ENCODE measurements at places on chromosomes 3 and 15.
A peak's percentile ranks its signal among the peaks of the same experiment; 100 is the strongest.

DNA sequence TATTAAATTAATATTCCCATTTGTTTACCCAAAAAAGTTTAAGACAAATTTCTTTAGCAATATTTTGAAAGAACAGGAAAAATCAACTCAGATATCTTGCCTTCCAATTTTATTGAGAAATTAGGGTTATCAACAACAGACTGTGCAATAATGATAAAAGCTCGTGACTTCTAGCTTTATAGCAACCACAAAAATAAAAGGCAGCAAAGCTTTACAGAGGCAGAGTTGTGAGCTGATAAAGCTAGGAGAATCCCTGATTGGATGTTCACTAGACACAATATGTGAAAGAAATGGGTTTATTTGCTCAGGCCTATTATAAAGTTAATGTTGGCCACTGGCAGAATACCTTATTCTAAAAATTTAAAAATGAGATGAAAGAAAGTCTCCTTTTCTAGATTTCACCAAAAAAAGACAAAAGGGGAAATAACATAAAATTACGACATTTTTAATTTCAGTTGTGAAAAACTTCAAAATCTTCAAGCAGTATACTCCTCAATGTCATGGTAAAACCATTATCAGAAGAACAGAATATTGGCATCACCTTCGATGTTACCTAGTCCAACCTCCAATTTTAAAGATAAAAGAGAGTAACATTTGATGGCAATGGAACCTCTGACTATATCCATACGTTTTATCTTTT, 2.8 kb downstream of the VPS13C start:
- no peak for DNase-seq

DNA sequence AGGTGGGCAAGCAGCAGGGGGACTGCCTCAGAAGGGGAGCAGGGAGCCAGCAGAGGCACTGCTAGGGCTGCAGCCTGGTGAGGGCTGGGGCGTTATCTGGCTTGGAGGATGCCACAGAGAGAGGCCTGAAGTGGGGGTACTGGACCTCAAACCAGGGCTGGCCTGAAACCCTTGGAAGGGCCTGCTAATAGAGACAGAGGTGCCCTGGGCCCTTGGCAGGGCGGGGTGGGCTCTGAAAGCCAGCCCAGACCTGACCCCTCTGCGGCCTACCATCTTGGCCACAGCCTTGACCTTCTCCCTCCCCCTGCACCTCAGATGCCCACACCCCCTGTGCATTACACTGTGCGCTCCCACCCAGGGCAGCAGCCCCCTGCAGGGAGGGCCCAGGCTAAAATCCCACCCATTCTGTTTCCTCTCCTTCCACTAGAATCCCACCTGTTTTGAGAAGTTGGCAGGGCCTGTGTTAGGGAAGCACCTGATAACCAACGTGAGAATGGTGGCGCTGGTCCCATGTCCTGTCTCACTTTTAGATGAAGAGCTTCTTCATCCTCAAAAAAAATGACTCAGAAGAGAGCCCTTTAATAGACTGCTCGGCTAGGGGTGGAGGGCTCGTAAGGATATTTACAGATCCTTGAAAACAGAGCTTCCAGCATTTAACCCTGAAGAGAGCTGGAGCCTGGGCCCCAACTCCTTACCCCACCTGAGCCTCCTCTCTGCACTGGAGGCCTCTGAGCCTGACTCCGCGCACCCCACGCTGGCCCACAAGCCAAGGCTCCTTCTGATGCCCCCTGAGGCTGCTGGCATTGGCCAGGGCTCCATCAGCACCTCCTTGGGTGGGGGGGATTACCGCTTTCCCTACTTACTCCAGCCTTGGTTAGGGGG, 29.8 kb downstream of the LOXL1 start:
- no peak for DNase-seq

DNA sequence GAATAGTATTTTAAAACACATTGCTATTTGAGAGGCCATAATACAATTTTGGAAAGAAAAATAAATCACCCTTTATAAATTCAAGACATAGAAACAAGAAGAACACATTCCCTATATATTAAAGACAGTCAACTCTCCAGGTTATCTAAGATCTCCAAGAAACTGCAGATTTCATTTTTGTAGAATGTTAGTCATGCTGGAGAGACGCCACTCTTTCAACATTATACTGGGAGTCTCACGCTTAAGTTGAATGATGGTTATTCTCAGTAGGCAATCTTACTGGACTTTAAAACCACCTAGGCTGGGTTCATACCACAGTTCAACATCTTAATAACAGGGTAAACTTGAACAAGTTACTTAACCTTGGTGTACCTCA, 3.6 kb upstream of the CHRM5 start:
- DNase-seq: no peak

DNA sequence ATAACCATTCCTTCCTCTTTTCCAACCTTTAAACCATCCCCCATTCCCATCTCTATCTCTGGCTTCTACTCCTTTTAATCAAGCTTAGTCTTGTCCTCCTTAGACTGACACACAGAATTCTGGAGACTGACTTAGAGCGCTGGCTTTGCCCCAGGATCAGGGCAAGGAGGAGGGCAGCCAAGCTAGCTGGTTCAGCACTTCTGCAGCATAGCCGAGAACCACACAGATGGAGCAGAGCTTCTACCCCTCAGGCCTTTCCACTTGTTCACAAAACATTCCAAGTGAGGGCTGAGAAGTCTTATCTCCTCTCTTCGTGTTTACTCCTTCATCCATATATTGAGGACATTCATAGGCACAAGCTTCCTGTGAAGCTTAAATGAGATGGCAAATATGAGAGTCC, 246.5 kb upstream of the PEX5L start:
- no peak for DNase-seq

GRCh38 chr3:28916713-28917499, 364.0 kb upstream of the RBMS3 start:
- DNase-seq: no peak

- DNase-seq: no peak
Observed at GRCh38 chr3:107133891-107134290, 243.3 kb upstream of the CCDC54 start.

GRCh38 chr3:133328373-133328772, 71.5 kb upstream of the BFSP2 start:
- DNase-seq: no peak

DNA sequence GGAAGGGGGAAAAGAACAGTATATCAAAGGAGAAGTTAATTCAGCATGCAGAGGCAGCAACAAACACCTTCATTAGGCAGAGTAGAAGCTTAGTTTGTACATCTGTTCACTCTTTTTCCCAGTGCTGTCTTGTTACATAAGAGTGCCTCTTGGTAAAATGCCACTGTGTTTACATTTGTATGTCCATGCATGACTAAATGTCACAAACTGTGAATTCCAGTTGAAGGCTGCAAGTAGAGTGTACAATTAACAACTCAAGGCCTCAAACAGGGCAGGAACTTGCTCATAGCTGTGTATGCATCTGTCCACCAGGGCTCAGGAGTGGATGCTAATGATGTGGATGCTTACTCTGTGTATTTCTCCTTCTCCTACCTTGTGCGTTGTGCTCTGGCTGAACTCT, 214.2 kb upstream of the TPM1 start:
- DNase-seq: no peak

DNA sequence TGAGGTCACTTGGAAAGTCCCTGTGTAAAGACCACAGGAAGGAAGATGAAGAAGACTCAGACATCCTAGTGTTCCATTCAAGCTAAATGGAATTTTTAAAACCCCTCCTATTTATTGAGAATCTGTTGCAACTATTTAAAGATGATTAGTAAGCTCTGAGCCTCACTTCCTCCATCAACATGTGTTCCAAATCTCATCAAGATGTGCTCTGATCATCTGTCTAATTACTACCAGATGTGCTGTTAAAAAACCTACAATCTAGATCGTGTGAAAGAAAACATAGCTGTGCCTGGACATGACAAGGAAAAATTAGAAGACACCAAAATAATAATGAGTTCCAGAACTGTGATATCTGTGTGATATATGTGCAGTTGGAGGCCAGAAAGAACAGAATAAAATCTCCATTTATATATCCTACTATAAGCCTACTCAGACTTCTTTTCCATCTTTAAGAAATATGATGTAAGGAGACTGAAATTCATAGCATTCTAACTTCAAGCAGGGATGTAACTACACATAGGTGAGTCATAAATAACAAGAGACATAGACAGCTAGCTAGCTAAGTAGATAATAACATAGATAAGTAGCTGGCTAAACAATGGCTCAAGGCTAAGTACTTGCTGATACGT, 7.8 kb downstream of the XPC start:
- DNase-seq: no peak

DNA sequence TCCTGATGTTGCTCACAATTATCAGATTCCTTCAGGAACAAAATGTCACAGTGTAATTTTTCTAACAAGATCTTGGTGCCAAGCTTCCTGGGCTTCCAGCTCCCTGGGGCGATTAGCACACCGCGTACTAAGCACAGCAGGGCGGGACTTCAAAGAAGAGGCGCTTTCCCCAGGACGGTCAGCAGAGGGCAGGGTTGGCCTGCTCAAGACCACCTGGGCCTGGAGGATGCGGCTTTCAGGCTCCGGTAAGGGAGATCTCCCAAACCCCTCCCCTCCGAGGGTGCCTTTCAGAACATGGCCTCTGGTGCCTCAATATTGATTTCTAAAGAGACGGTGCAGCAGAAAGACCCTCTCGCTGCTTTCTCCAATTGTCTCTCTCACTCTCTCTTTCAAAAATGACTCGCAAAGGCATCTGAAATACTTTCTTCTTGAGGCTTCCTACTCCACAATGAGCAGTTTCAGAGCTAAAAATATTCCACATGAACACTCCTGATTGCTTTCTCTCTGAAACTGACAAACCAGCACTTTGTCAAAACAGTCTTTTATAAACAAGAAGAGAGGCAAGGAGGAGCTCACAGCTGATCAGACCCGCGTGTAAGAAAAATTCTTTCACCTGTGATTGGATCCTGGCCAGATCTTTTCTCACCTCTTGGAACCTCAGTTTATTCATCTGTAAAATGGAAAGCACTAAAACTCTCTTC, 154.0 kb downstream of the ADAMTS9 start:
- DNase-seq: no peak

DNA sequence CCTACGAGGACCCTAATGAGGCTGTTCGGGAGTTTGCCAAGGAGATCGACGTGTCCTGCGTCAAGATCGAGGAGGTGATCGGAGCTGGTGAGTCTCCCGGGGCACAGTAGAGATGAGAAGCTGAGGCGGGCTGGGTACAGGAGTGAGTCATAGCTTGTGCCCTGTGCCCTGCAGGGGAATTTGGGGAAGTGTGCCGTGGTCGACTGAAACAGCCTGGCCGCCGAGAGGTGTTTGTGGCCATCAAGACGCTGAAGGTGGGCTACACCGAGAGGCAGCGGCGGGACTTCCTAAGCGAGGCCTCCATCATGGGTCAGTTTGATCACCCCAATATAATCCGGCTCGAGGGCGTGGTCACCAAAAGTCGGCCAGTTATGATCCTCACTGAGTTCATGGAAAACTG, 17.9 kb downstream of the EPHB3 start:
- no peak for DNase-seq

GRCh38 chr15:36430726-36431265, 148.6 kb upstream of the CDIN1 start:
- no peak for DNase-seq

DNA sequence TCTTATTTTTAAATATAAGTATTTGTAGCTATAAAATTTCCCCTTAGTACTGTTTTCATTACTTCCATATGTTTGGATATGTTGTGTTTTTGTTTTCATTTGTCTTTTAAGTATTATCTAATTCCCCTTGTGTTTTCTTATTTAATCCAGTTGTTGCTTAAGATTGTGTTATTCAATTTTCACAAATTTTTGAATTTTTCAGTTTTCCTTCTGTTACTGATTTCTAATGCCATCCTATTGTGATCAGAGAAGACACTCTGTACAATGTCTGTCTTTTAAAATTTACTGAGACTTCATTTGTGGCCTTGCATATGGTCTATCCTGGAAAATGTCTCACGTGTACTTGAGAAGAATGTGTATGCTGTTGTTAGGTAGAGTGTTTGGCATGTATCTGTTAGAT, 795.6 kb upstream of the CFAP20DC start:
- DNase-seq: no peak

GRCh38 chr3:186775999-186776398, 7.4 kb upstream of the EIF4A2 start:
- DNase-seq: no peak

- no peak for DNase-seq
Observed at GRCh38 chr3:135325096-135325495, 530.0 kb downstream of the EPHB1 start.

DNA sequence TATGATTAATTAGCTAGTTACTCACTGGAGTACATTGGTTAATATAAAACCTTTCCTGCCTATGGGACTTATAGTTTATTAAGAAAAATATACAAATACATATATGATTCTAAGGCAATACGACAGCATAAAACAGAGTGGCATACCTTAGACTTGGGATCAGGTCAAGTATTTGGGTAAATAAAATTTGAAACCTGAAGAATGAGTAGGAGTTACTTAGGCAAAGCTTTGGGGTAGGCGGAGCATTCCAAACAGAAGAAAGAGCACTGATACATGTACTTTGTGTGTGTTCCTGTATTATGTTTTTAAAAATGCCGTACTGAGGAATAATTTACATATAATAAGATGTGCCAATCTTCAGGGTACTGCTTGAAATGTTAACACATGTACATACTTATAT, 15.1 kb downstream of the ZPLD1 start:
- no peak for DNase-seq

- DNase-seq: no peak
Observed at GRCh38 chr3:38137615-38138348, 679 bp upstream of the MYD88 start.

DNA sequence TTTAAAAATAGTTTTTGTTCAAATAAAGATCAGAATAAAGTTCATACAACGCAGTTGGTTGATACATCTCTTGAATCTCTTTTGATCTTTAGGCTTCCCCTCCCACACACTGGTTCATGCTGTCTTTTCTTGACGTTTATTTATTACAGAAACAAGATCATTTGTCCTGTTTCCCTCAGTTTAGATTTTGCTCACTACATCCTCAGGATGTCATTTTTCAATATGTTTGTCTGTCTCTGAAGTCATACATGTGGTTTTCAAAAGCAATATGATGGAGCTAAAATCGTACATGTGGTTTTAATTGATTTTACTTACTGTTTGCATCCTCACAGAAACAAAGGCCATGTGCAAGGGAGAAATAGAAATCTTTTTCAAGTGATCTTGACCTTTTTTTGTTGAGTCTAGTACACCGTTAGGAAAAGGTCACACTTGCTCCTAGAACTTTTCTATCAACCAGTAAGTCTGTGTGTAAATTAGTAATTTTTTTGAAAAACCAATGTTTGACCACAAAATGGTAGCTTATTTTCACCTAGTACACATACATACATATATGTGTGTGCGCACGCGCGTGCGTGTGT, 63.7 kb upstream of the SENP5 start:
- no peak for DNase-seq

GRCh38 chr3:29755416-29755815, 474.5 kb downstream of the RBMS3 start:
- DNase-seq: no peak

GRCh38 chr3:52310861-52311575, 5.1 kb upstream of the DNAH1 start:
- DNase-seq: peak; percentile 91

GRCh38 chr15:42918047-42918446, 2.5 kb downstream of the TTBK2 start:
- DNase-seq: no peak
